ENCODE measurements at places on chromosomes 3 and 15. TPM values are rescaled to one million over a fixed set of nuclear protein-coding genes. Genes with fewer than 3 reads are reported as not detected.

Gene TNNC1
- 0.23 TPM for total RNA-seq

Gene SLC22A14
- total RNA-seq = not detected

Gene RBMS3
- 9.4 TPM for total RNA-seq

Gene EFCAB12
- not detected for total RNA-seq

Gene EPHB3
- 23.4 TPM for total RNA-seq

Gene SCN11A
- total RNA-seq = not detected

Gene FOXL2NB
- total RNA-seq = not detected

Gene GHRL
- not detected for total RNA-seq

Gene HRH1
- total RNA-seq = 3.2 TPM

Gene ARPP19
- total RNA-seq = 90.0 TPM

Gene CP
- total RNA-seq = 1.1 TPM

Gene PEX5L
- total RNA-seq = 0.07 TPM

Gene ADGRG7
- total RNA-seq = not detected

Gene TERC
- total RNA-seq = 199 TPM

Gene PRKCD
- 13.5 TPM for total RNA-seq

Gene WHAMM
- total RNA-seq = 5.3 TPM

Gene MORC1
- total RNA-seq = not detected

Gene LEKR1
- total RNA-seq = 0.71 TPM

Gene CPLX3
- total RNA-seq = not detected

Gene DAZL
- total RNA-seq = not detected

Gene TUSC2
- 32.7 TPM for total RNA-seq

Gene CELF6
- not detected for total RNA-seq

Gene WDR82
- total RNA-seq = 50.1 TPM

Gene NTRK3
- total RNA-seq = not detected

Gene SERINC4
- total RNA-seq = 0.19 TPM

Gene CCR5
- not detected for total RNA-seq

Gene FES
- total RNA-seq = 1.8 TPM

Gene IGSF10
- 0.07 TPM for total RNA-seq

Gene GAP43
- total RNA-seq = not detected

Gene CCNB2
- 61.9 TPM for total RNA-seq

Gene LYZL4
- not detected for total RNA-seq

Gene SLC6A6
- 6.5 TPM for total RNA-seq

Gene CSTA
- total RNA-seq = 1,557 TPM

Gene SPTSSB
- total RNA-seq = 7.5 TPM

Gene CPEB1
- not detected for total RNA-seq

Gene FBXL2
- total RNA-seq = 10.0 TPM

Gene RARB
- 1.9 TPM for total RNA-seq

Gene QTRT2
- total RNA-seq = 9.9 TPM

Gene FSD2
- total RNA-seq = not detected

Gene TMEM40
- total RNA-seq = 61.0 TPM

Gene THRB
- total RNA-seq = 2.8 TPM

Gene C3orf52
- 8.8 TPM for total RNA-seq

Gene ROPN1
- not detected for total RNA-seq

Gene ILDR1
- total RNA-seq = 1.9 TPM

Gene DGKG
- total RNA-seq = under 0.01 TPM

Gene FEZF2
- not detected for total RNA-seq

Gene ZMAT3
- 12.8 TPM for total RNA-seq

Gene TBCCD1
- total RNA-seq = 9.7 TPM

Gene HYAL2
- 102 TPM for total RNA-seq

Gene TRAIP
- 8.5 TPM for total RNA-seq

Gene IL5RA
- total RNA-seq = not detected

Gene C3orf22
- not detected for total RNA-seq

Gene CTXN2
- total RNA-seq = not detected

Gene GJD2
- total RNA-seq = not detected

Gene MRPL46
- total RNA-seq = 26.9 TPM

Gene CNTN6
- not detected for total RNA-seq

Gene RLBP1
- not detected for total RNA-seq

Gene FGF12
- total RNA-seq = 0.14 TPM

Gene UBAP1L
- total RNA-seq = 0.35 TPM
